ENCODE measurements at places on chromosomes 6 and 20. TPM values are rescaled to one million over a fixed set of nuclear protein-coding genes. Genes with fewer than 3 reads are reported as not detected.

DNA sequence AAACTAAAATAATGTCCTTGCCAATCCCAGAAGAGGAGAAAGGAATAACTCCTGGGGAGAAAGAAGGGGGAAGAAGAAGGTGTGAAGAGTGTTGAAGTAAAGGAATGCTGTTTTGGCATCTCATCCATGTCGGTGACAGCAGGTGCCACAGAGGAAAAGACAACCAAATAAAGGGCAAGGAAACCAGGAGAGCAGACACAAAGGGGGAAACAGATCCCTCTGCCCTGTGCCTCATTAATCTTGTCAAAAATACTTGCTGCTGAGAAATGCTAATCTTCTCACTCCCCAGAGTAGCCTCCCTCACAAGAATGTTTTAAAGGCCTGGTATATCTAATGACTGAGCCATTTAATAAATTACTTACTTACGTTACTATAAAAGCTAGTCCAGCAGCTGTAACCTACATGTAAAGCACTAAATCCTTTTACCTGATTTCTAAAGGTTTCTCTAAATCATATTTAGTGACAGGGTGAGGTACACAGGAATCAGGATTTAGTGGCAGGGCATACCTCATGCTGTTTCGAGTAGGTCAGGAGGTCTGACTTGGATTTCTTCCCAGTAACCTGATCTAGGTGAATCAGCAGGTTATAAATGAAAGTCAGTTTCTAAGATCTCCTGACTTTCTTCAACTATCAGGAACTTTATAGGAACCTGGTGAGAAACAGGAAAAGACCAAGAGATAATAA is 377.1 kb downstream of the CENPW start:
- DNase-seq, result no peak

DNA sequence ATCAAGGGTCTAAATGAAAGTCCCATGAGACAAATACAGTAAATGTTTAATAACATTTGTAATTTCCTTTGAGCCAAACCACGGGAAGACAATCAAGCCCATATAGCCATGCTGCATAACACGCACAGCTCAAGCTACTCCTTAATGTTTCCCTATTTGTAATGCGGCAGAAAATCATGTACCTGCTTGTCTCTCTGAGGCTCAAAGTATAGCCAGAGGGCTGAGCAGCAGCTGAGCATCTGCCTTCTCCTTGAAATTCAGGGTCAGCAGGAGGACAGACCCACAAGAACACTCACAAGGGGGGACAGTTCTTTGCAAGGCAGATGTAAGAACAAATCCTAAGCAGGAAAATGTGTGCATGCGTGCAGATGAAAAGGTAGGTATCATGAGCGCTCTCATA is 45.8 kb upstream of the JARID2 start:
- no peak for DNase-seq

DNA sequence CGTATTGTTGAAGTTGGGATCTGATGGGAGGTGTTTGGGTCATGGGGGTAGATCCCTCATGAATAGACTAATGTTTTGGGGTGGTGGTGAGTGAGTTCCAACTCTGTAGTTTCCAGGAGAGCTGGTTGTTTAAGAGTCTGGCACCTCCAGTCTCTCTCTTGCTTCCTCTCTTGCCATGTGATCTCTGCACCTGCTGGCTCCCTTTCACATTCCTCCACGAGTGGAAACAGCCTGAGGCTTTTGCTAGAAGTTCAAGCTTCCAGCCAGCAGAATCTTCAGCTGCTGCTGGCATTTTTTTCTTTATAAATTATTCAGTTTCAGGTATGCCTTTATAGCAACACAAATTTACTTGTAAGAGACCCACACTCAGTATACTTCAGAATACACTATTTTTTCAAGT is 1021.6 kb downstream of the EYS start:
- DNase-seq, result no peak

GRCh38 chr6:50087231-50087954 is 37.7 kb upstream of the DEFB112 start:
- DNase-seq, result no peak

GRCh38 chr6:33201147-33201545 is 479 bp downstream of the SLC39A7 start:
- DNase-seq, result no peak

DNA sequence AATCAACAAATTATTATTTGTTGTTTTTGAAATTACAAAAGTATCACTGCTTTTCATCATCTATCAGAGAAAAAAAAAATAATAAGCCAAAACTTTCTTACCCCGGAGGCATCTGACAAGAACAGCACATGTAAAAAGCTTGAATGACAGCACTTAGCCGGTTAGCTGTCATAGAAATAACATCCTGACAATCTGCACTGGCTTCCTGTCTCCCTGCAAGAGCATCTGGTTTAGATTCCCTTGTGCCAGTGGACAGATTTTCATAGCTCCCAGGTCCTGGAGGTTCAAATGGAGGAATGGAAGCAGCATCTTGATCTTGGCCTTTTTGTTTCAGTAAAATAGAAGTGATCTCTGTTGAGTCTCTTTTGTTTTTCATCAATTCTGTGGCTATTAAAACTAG is 74.8 kb downstream of the HACE1 start:
- no peak for DNase-seq

GRCh38 chr6:87908978-87909811 is 138.4 kb upstream of the SPACA1 start:
- DNase-seq, result no peak

DNA sequence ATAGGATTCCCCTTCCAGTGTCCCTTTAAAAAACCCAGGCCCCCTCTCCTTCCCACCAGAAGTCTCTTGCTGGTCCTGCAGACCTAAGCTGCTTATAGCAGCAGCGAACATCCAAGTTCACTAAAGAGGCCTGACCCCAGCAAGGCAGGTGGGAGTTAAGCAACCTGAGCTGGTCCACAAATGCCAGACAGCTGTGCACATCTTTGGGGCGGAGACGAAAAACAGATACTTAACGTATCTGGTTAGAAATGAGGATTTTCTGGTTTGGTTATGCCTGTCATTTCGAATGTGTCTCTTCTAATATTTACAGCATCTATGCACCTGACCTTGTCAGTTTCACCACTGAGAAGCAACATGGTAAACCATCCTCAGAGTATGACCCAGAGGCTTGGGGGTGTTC is 87.8 kb downstream of the SLC2A10 start:
- no peak for DNase-seq

DNA sequence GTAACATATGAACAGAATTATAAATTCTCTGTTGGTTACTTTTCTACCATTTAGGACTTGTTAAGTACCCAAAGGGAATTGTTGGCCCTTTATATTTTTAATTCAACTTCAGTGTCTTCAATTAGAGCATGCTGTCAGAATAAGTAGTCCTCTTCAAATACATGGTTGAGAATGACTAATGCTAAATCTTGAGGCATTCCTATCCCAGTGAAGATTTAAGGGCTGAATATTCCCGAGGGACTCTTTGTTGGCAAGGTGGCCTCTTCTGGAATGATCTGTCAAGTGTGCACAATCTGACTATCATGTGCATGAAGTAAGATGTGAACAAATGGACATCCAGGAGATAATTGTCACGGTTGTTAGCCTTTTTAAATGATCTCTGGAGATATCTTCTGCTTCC is 421.7 kb downstream of the BMP2 start:
- DNase-seq, result no peak

DNA sequence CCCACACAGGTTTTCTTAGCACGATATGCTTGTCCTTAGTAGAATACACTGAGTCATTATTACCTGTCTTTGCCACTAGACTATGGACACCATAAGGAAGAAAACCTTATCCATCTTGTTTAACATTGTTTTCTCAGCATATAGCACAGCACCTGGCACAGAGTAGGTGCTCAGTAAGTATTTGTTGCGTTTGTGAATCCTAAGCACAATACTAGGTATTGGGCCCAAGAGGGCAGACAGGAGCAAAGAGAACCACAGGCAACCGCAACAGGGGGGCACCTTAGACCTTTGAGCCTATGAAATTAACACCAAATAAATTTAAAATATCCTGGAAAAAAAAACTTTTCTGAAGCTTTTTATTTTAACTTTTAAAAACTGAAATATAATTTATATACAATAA is 3.7 kb upstream of the NCOA6 start:
- DNase-seq, result no peak

DNA sequence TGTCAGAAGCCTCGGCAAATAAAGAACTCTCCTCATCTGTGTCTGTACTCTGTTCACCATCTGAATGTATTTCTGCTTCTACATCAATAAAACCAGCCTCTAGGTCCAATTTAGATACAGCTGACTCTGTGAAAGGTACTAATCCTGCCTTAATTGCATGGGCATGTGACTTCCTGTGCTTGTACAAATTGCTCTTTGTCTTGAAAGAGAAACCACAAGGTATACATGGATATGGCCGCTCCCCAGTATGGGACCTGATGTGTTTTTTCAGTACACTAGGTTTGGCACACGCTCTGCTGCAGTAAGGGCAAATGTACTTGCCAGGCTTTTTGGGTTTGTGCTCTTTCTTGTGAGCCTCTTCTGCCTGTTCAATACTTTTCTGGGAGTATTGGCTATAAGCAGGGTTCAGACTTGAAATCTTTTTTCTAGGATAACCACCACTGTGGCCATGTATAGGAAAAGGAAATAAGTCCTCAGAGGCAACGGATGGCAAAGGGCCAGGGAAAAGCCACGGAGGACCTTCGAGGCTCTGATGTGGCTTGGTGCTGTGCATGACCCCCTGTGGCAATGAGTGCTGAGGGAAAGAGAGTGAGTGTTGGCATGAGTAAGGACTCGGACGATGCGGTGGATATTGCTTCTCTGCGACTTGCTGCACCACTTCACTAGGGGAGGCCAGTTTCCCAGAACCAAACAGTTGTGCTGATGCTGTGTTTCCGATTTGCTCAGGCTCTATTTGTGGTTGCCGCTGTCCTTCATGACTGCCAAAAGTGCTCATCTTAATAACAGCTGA is 170.9 kb downstream of the HIVEP2 start:
- DNase-seq, result no peak

GRCh38 chr6:135707426-135707825 is 144.1 kb upstream of the PDE7B start:
- no peak for DNase-seq

- no peak for DNase-seq
Observed at GRCh38 chr20:1657556-1658334, at the start of gene SIRPG. SIRPG (minus strand) TSS chr20:1657779; CDS start chr20:1657714, 65 bp downstream.

DNA sequence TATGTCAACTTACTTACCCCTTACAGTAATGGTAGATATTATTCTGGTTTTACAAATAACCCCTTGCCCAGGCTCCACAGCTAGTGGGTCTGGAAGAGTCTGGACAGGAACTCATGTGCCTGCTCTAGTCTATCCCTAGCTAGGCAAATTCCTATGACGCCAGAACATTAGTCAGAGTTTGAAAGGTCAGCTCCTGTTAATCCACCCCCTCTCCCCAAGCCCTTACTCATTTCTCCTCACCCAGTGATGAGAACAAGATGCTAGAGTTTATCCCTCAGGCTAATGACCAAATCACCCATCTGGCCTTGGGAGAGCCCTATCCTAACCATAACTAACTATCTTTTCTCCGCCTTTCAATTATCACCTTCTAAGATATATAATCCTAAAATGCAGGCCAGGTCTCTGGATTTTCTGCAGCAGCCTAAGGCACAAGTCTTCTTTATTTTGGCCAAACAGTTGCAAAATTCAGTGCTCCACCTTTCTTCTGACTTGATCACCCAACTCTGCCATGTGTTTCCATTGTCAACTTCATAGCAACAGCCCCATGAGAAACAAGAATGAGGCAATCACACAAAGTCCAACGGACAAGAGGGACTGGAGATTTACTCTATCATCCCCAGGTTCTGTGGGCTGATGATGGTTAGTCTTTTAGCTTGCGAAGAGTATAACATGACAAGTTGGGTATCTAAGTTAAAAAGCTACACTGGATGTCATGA is 113.3 kb downstream of the TASP1 start:
- no peak for DNase-seq

DNA sequence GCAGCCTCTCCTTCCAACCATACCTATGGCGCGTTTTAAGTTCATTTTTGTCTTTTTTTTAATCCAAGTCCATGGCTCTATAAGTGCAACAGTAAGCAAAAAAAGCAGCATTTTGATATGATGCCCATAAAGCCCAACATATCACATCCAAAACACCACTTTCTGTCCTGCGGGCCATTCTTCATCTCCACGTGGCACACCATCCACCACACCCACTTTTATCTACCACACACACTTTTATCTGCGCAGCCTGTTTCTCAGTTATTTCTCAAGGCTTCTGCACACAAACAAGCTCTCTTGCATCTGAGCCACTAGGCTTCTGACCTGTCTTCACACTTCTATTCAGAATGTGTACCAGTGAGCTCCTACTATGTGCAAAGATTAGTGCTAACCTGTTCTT is 5.3 kb downstream of the GCLC start:
- DNase-seq, result no peak

- DNase-seq, result no peak
Observed at GRCh38 chr6:43877036-43877435, 107.0 kb downstream of the VEGFA start.

- DNase-seq, result no peak
Observed at GRCh38 chr6:119323478-119323877, 26.1 kb downstream of the MAN1A1 start.

DNA sequence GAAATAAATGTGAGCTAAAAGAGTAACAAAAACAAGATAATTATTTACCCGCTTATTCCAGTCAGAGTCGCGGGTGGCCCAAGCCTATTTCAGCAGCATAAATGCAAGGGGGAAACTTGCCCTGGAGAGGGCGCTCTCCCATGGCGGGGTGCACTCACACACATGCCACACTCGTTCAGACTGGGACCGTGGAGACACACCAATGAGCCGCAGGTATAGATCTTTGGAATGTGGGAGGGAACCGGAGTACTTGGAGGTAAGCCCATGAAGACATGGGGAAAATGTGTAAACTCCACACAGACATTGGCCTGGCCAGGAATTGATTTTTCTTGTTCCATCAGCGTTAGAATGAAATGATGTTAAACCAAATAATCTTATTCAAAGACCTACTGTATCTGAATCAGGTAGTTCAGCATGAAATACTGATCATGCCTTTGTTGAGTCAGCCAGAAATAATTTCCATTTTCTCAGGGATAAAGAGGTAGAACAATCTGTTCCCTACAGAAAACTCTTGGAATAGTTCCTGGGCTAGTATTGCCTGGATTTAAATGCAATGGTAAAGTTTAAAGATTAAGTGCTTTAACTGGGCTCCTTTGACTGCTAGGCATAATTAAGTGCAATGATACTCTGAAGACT is 191.5 kb downstream of the MCHR2 start:
- DNase-seq, result no peak

DNA sequence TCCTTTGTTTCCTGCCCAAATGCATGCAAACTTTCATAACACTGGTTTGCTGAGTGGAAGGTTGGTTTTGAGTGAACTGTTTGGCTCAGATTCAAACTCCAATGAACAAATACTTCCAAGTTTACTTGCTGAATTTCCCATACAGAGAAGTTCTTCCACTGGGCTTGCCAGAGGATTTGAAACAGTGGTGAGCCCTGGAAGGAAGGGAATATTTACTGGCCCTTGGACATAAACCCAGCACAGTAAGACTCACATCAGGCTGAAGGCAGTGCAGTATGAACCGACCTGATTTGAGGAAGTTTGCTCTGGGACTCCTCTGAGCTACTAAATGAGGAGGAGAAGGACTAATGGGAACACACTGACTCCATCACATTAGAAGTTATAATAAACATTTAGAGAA is 3.8 kb downstream of the TRAF3IP2 start:
- DNase-seq, result no peak

- DNase-seq, result no peak
Observed at GRCh38 chr6:21167790-21168189, 425.8 kb upstream of the SOX4 start.

KCNK15 gene
- 0.15 TPM for polyA plus RNA-seq

CNBD2 gene
- polyA plus RNA-seq, result 0.41 TPM

SAMD3 gene
- 3.9 TPM for polyA plus RNA-seq

NCR2 gene
- not detected for polyA plus RNA-seq

BTNL2 gene
- polyA plus RNA-seq, result 0.67 TPM

TREML2 gene
- not detected for polyA plus RNA-seq

MAP3K5 gene
- 8.5 TPM for polyA plus RNA-seq

Data from spinal cord (tissue), 10 donors.